ENCODE measurements at places on chromosomes 13 and 19. TPM values are rescaled to one million over a fixed set of nuclear protein-coding genes. Genes with fewer than 3 reads are reported as not detected.

DNA sequence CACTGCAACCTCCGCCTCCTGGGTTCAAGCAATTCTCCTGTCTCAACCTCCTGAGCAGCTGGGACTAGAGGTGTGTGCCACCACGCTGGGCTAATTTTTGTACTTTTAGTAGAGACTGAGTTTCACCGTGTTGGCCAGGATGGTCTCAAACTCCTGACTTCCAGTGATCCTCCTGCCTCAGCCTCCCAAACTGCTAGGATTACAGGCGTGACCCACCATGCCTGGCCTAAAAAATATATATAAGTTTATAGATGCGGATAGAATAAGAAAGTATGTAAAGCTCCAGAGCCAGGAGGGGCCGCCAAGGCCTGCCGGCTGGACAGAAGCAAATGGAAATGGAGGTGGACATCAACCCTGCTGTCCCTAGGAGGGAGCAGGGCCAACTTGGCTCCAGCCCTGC lies 66.0 kb downstream of the COL4A1 start:
- no peak for DNase-seq

DNA sequence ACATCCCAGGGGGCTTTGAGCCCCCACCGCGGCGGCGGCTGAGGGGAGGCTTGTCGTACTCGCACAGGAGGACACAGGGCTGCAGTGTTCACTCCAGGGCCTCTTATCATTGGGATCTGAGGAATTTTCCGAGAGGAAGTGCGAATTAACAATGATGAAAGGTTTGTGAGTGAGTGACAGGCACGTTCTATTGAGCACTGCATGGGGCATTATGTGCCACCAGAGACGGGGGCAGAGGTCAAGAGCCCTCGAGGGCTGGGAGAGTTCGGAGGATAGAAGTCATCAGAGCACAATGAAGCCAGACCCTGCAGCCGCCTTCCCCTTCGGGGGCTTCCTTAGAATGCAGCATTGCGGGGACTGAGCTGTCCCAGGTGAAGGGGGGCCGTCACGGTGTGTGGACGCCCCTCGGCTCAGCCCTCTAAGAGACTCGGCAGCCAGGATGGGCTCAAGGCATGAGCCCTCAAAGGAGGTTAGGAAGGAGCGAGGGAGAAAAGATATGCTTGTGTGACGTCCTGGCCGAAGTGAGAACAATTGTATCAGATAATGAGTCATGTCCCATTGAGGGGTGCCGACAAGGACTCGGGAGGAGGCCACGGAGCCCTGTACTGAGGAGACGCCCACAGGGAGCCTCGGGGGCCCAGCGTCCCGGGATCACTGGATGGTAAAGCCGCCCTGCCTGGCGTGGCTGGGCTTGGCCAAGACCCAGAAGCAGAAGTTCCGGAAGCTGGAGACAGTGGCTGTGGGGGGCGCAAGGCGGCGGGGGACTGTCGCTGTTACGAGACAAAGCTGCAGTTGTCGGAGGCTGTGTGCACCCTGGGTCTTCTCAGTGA lies 53.9 kb downstream of the MCF2L start:
- DNase-seq, result no peak

Gene TMEM205
- total RNA-seq, result 136 TPM

Gene ELSPBP1
- total RNA-seq, result not detected

DNA sequence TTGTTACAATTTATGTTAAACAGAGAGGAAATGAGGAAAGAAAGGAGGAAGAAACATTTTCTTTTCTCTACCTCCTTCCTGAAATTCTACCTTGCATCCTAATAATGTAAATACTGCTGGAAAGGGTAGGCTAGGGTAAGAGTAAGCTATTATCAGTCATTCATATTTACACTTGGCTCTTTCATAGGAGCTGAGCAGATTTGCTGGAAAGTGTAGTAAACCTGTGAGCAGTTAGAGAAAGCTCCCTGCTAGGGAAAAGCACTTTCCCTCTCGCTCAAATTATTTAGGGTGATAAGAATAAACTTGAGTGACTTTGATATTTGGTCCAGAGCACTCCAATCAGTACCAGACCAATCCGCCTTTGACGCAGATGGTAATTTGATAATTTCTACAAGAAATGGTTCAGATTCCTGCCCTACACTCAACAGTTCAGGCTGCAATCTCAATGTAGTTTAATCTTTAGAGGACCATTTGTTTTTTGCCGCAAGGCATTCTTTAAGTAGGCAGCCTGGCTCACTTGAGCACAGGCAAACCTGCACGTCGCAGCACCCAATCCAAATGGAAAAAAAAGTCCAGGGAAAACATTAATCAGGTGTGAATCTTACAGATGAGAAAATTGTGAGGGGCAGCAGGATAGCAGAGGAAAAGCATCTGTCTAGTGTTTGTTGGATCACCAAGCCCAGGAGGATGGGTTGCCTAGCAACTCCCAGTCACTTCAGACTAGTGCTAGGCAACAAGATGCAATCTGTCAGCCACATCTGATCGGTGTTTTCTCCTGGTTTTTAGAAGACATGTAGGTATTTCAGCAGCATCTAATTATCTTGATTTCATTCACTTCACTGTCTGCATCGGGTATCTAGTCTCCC lies 68.6 kb upstream of the KL start:
- DNase-seq, result no peak

Gene TMPRSS9
- not detected for total RNA-seq

GRCh38 chr13:33180122-33180804 lies 105.3 kb downstream of the STARD13 start:
- DNase-seq, result no peak

DNA sequence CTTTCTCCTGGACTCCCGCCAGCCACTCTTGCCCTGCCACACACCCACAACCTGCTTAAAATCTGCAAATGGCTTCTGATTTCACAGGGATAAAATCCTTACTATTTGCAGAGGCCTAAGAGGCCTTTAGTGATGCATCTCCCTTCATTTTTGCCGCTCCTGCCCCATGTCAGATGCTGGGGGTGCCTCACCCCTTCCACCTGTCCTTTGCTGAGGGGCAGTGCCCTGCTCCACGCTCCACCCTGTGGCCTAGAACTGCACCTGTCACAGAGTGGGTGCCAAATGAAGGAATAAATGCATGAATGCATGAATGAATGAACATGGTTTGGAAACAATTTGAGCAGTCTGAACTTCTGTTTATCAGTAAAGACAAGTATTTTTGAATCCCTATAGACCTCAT lies 34.1 kb upstream of the UQCRFS1 start:
- no peak for DNase-seq

GRCh38 chr19:38252385-38252784 lies 3.8 kb downstream of the PPP1R14A start:
- DNase-seq, result no peak

DNA sequence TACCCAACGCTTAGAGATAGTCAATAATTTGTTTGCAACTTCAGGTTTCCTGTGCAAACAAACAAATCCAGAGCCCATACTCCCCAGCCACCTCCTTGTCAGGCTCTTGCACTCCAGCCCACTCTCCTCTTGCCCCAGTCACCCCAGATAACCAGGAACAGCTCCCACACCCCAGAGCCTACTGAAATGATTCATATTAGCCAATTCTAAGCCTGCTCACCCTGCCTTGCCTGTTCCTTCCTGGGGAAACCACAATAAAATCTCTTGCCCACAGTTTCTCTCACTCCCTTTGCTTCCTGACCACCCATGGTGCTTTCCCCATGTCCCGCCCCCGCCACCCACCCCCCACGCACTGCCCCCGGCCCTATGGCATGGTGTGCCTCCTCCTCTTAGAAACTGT lies 3.8 kb upstream of the ACTL9 start:
- DNase-seq, result no peak

DNA sequence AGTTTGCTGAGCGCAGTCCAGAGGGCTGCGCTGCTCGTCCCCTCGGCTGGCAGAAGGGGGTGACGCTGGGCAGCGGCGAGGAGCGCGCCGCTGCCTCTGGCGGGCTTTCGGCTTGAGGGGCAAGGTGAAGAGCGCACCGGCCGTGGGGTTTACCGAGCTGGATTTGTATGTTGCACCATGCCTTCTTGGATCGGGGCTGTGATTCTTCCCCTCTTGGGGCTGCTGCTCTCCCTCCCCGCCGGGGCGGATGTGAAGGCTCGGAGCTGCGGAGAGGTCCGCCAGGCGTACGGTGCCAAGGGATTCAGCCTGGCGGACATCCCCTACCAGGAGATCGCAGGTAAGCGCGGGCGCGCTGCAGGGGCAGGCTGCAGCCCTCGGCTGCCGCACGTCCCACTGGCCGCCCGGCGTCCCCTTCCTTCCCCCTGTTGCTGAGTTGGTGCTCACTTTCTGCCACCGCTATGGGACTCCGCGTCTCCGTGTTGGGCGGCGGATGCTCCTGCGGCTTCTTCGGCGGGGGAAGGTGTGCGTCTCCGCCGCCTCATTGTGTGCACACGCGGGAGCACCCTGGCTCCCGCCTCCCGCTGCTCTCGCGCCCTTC lies 772 bp downstream of the GPC6 start:
- DNase-seq, result no peak

GRCh38 chr13:96749825-96750224 lies 244.5 kb downstream of the OXGR1 start:
- DNase-seq, result no peak

GRCh38 chr19:43625918-43626579 lies 6.6 kb upstream of the ZNF428 start:
- no peak for DNase-seq

DNA sequence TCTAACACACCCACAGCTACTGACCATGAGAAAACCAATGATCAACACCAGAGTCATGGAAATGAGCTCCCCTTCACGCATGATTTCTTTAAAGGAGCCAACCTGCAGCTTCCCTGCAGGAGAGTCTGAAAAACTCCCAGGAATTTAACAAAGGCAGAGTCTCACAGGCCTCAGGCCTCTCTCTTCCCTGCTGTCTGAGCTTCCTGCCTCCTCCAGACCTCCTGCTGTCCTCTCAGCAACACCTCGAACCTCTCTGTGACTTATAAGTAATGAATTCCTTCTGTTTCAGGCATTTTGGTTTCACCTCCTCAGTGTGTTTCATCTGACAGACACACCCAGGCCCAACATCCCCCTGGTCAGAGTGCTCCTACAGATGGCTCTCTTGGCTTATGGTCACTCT lies 1044.4 kb downstream of the UQCRFS1 start:
- DNase-seq, result no peak

Gene EPN1
- total RNA-seq, result 172 TPM

- DNase-seq, result peak; percentile 31
Observed at GRCh38 chr13:99086267-99087097, 108.6 kb upstream of the DOCK9 start.

DNA sequence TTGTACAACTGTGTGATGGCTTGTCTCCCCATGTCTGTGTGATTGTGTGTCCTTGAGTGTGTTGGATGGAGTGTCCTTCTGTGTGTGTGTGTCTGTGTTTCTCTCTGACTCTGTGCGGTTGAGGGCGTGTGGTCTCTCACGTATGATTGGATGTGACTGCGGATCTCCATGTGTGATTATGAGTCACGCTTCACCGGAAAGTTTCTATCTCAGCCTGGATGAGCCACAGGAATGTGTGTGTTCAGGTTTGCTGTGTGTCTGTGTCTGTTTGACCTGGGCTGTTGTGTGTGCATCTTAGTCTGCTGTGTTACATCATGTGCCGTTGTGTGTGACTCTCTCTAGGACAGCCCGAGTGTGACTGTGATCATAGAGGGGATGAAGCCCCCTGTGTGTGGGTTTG lies 15.5 kb upstream of the ZNF835 start:
- DNase-seq, result no peak

Measured in mucosa of gallbladder (tissue), 1 donor.